ENCODE measurements at places on chromosomes 5 and 9. TPM values are rescaled to one million over a fixed set of nuclear protein-coding genes. Genes with fewer than 3 reads are reported as not detected.

GRCh38 chr5:116229131-116229689 lies 144.4 kb downstream of the COMMD10 start:
- DNase-seq: no peak

GRCh38 chr5:176497852-176498251 lies 39.4 kb downstream of the RNF44 start:
- no peak for DNase-seq

GRCh38 chr9:89742660-89743059 lies 137.8 kb downstream of the GADD45G start:
- DNase-seq: peak; percentile 55

- DNase-seq: no peak
Measured at GRCh38 chr5:17819783-17820182, 185.5 kb downstream of the TAF11L14 start.

The FRMD3 gene
- total RNA-seq: 0.86 TPM

The NKD2 gene
- 2.2 TPM for total RNA-seq

The CNTNAP3 gene
- total RNA-seq: 0.64 TPM

- DNase-seq: peak; percentile 11
Measured at GRCh38 chr9:5062631-5063030, 77.6 kb downstream of the JAK2 start.

DNA sequence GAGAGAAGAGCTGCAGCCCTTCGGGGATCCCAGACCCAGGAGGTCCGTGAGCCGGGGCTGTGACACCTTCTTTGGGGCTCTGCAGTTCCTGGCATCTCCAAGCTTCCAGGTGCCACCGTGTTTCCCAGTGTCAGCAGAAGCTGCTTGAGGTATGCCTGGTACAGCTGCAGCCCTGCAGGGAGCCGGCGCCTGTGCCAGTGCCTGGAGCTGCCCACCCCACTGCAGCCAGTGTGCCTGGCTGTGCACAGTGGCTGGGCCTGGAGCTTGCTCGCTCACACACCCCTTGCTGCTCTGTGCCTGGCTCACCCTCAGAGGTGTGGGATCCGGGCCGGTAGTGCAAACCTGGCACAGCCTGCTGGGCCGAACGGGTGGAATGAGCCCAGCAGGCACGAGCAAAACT lies 65.5 kb downstream of the NACC2 start:
- DNase-seq: no peak

DNA sequence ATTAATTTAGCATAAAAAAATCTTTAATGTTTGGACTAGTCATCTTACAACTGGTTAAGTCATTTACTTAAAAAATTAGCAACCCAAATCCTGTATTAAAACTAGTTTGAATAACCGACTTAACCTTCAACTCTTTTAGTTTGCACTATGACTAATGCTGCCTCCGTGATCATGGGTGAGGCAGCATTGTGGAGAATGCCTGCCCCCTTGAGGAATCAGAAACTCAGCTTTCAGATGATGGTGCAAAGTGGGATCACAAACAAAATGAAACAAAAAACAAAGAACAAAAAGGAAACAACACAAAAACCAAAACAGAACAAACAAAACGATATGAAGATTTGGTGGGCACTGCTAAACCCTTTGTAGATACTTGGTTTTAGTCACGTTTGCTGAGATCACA lies 127.0 kb upstream of the PALM2AKAP2 start:
- peak; percentile 12 for DNase-seq

The ISOC1 gene
- total RNA-seq: 15.5 TPM

DNA sequence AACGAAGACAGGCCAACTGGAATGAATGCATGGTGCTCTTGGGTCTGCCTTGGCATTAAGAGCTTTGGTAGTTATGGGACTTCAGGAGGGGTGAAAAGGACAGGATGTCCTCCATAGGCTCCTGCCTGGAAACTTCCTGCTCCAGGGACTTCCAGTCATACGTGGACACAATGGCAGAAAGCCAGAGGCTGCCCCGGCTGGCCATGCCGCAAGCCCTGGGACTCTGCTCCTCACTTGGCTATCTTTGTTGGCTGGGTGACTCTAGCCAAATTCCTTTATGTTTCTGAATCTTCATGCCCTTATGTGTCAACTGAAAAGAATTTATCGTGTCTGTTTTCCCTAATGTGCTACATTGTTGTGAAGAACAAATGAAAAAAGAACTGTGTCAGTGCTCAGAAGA lies 136.9 kb downstream of the SIL1 start:
- DNase-seq: peak; percentile 67

The TMED7 gene
- total RNA-seq: 134 TPM

GRCh38 chr9:115730396-115730795 lies 423.2 kb upstream of the PAPPA start:
- no peak for DNase-seq
